Fibroblast of the conjunctiva (primary cell): ENCODE measurements at places on chromosomes 5 and 9.
A peak's percentile ranks its signal among the peaks of the same experiment; 100 is the strongest.

DNA sequence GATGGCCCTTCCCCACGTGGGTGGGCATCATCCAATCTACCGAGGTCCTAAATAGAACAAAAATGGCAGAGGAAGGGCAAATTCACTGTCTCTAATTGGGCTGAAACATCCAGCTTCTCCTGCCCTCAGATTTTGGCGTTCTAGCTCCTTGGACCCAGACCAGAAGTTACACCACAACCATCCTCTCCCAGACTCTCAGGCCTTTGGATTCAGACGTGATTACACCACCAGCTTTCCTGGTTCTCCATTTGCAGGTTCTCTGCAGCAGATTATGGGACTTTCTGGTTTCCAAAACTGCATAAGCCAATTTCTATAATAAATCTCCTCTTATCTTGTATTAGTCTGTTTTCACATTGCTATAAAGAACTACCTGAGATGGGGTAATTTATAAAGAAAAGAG is 73.6 kb upstream of the STARD4 start:
- no peak for DNase-seq

- peak; percentile 41 for DNase-seq
Observed at GRCh38 chr5:72951671-72952468, 4.0 kb upstream of the FCHO2 start.

- DNase-seq = no peak
Observed at GRCh38 chr5:88049156-88049555, 219.5 kb downstream of the TMEM161B start.

- no peak for DNase-seq
Observed at GRCh38 chr5:145497052-145497451, 338.1 kb downstream of the PRELID2 start.

DNA sequence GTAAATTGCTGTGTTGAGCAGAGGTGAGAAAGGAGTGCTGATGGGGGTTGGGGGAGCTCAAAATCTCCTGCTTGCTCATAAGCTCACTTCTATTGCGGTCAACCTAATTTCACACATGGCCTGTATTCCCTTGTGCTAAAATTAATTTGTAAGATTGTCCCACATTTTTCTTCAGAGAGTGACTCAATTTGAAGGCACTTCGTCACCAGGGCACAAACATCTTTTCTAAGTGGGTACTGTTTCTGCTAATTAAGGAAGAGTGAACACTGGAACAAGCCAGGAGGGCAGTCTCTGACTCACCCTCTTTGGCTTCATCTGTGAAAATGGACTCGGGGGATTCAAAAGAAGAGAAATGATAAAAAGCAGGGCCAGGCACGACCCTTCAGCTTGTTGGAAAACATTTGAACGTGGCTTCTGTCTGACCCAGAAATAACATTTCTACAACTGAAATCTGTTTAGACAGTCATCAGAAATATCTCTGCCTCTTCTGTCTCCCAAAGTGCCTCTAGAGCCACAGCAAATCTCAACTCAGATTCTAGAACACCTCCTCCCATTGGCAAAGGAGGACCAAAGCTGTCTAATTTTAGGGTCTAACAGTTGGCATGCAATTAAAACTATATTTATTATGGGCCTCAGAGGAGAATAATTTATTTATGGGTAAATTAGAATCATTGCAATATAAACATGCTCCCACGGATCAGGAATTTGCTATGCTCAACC is 49.8 kb downstream of the FEM1C start:
- DNase-seq = no peak

DNA sequence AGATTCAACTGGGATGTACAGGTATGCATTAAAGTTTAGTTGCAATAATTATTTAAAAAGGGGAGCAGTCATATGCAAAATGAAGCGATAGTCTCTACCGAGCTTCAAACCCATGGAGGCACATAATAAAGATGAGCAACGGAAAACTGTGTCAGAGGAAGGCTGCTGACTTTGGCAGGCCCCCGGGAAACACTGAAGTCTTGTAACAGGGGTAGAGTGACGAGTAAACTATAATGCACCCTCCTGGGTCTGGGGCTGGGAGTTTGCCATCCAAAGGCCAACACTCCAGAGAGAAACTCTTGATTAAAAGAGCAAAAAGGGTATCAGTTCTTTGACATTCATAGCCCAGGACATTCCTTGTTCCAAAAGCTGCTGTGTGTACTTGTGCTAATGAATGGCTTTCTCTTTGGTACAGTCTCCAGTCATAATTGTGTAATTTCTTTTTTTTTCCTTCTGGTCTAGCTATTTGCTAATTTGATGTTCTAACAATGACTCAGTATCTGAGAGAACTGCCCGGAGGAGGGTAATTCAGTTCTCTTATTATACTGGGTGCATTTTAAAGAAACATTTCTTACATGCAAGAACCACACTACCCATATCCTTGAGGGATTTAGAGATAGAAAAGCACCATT is 59.2 kb downstream of the TNC start:
- peak; percentile 27 for DNase-seq

DNA sequence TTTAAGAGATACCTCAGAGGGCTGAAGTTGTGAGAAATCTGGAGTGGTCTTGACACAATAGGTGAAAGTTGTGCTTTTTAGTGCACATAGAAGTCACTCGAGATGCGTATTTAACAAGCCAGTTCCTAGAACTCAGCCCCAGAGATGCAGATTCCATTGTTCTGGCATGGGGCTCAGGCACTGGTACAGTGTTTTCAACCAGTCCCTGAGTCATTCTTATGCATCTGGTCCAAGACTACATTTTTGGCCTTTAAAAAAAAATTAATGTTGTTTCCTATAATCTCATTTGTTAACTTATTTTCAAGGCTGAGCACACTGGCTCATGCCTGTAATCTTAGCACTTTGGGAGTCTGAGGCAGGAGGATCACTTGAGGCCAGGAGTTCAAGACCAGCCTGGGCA is 29.6 kb downstream of the PTTG1 start:
- no peak for DNase-seq

GRCh38 chr9:73038089-73038509 is 85.2 kb upstream of the ALDH1A1 start:
- DNase-seq = no peak
